ENCODE measurements at places on chromosomes 2 and 18.
A peak's percentile ranks its signal among the peaks of the same experiment; 100 is the strongest.

DNA sequence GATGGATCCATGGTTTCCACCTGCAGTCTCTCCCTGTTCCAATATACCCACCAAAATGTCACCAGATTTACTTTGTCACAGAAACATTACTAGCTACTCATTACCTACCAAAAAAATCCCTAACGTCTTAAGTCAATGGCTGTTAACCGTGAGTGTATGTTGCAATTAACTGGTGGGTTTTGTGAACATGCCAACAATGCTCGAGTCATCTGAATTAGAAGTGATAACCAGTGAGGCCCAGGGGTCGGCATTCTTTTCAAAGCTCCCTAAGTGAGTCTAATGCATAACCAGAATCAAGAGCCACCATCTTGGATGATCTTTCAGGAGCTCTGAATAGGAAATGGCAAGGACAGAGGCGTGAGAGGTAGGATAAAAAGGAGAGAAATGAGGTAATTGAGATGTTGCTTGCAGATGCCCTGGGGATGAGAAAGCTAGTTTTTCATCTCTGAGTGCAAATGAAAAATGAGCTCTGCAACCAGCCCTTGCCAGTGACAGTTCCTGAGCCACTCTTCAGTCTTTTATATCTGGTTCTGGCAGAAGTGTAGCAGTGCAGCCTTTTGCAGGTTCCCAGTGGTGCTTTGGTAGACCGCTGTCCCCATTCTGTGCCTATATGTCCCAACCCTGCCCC, 130.0 kb upstream of the RND3 start:
- no peak for DNase-seq

- DNase-seq = peak; percentile 61
These were observed 130.4 kb downstream of the COL4A4 start for GRCh38 chr2:227033471-227034148.

DNA sequence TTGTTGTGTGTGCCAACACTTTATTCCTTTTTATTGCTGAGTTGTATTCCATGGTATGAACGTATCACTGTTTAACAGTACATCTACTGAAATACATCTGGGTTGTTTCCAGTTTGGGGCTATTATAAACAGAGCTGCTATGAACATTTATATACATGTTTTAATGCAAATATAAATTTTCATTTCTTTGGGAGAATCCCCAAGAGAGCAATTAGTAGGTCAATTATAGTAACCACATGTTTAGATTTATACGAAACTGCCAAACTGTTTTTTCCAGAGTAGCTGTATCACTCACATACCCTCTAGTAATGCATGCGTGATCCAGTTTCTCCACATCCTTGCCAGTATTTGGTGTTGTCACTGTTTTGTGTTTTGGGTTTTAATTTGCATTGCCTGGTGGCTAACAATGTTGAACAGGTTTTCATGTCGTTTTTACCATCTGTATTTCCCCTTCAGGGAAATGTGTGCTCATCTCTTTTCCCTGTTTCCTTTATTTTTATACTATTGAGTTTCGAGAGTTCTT, 81.0 kb downstream of the TMEM131 start:
- no peak for DNase-seq

GRCh38 chr2:44543773-44544725, 182.3 kb downstream of the CAMKMT start:
- no peak for DNase-seq

GRCh38 chr2:216391401-216391800, 19.1 kb upstream of the MARCHF4 start:
- DNase-seq = no peak

GRCh38 chr18:35890323-35890722, 82.2 kb upstream of the RMP24 start:
- no peak for DNase-seq

DNA sequence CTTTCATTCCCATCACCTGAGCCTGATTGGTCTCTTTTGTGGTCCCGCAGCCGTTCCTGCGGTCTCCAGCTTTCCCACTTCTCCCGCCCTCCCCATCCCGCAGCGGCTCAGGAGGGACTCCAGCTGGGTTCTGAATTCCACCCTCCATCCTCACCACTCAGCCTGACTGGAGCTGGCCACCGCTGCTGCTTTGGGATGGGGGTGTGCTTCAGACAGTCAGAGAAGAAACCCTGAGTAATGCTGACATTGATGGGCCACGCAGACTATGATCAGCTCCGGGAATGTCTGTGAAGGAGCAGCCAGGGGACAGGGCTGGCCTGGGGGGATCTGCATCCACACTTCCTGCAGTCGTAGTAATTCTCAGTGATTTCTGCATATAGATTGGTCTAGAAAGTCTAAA, 45.9 kb upstream of the TXNDC2 start:
- DNase-seq = no peak

- no peak for DNase-seq
These were observed 25.6 kb downstream of the FAP start for GRCh38 chr2:162217598-162217997.

DNA sequence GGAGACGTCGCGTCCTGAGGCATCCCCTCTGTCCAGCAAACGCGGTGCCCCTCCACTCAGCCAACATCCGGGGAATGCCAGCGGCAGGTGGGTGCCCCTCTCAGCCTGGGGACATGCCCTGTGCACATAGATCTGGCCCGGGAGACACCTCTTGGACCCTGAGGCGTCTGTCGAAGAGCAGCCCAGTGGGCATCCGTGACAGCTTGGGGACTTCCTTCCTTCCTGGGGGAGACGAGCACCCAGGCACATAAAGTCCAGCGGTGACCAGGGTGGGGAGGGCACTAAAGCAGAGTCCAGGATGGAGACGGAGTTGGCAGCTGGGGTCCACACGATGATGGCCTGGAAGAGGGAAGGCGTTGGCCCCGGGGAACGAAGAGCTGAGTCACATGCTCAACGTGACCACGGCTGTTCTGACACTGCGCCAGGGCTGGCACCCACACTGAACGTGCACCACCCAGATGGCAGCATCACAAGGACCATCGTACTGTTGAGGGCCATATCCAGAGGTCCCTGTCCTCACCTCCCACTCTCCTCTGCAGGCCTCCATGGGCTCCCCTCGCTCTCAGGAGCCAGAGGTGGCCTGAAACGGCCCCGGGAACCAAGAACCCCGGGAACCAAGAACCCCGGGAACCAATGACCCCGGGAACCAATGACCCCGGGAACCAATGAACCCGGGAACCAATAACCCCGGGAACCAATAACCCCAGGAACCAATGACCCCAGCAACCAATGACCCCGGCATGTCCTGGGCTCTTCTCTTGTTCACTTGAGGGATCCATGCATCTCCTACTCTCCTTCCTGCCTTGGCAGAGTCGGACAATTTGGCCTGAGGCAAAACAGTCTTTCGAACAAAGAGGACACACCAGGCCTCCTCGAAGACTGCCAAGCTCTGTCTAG, 22.6 kb downstream of the HDAC4 start:
- no peak for DNase-seq

GRCh38 chr2:100262046-100262445, 60.3 kb downstream of the LONRF2 start:
- no peak for DNase-seq

GRCh38 chr2:151855111-151855510, 26.9 kb upstream of the ARL5A start:
- DNase-seq = no peak

- DNase-seq = no peak
These were observed 25.5 kb downstream of the MARCHF4 start for GRCh38 chr2:216346781-216347180.

DNA sequence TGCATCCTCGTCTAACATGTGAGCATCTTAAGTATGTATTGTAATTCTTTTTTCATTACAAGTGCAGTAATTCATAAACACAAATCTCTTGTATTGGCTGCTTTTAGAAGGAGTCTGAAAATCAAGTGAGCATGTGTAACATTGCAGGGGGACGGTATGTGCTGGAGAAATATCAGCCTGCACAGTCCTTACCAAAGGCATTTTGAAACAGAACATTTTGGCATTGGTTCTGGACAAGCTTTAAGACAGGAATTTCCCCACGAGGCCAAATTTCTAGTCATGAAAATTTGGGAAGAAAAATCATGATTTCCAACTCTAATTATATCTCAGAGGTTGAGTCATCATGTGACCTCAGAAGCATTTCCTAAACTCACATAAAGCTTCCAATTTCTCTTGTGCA, 24.7 kb upstream of the NRP2 start:
- no peak for DNase-seq

GRCh38 chr18:7870266-7870665, 303.1 kb downstream of the PTPRM start:
- no peak for DNase-seq

GRCh38 chr2:27494944-27495554, at the start of gene FNDC4:
Gene FNDC4, minus strand, starts transcription at chr2:27495200. Its CDS starts 521 bp downstream, at chr2:27494679.
- peak; percentile 51 for DNase-seq

GRCh38 chr2:196565982-196566381, 73.5 kb upstream of the CCDC150 start:
- no peak for DNase-seq

GRCh38 chr2:66580166-66581049, 145.5 kb downstream of the MEIS1 start:
- no peak for DNase-seq

DNA sequence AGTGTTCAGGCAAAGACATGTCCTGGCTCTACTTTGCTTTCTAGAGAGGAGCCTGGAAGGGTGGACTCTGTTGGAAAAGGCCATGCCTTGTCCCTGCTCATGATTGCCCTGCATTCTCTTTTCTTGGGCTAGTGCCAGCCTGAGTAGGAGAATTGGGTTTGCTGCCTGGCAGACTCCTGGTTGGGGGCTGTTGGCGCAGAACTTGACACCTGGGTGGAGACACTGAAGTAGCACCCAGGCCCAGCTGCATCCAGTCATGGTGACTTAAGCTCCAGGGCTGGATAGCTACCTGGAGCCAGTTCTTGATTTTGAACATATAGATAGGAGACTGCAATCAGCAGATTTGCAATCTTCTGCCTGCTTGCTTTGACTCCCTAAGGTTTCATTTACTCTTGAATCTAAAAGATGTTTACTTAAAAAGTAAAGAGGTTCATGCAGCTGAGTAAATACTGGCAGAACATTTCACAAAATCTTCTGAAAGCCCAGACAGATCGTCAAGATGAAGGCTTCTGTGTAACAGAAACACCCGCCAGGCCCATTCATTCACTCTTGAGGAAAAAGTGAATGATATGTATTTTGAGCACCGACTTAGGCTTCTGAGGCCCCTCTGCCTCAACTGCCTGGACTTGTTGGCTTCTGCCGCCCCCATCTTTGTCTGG, 38.0 kb upstream of the YWHAQ start:
- DNase-seq = no peak

DNA sequence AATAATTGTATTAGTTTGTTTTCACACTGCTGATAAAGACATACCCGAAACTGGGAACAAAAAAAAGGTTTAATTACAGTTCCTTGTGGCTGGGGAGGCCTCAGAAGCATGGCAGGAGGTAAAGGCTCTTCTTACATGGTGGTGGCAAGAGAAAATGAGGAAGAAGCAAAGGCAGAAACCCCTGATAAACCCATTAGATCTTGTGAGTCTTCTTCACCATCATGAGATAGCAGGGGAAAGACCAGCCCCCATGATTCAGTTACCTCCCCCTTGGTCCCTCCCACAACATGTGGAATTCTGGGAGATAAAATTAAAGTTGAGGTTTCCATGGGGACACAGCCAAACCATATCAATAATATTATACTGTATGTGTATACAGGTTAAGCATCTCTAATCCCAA, 73.3 kb upstream of the CABLES1 start:
- DNase-seq = no peak

DNA sequence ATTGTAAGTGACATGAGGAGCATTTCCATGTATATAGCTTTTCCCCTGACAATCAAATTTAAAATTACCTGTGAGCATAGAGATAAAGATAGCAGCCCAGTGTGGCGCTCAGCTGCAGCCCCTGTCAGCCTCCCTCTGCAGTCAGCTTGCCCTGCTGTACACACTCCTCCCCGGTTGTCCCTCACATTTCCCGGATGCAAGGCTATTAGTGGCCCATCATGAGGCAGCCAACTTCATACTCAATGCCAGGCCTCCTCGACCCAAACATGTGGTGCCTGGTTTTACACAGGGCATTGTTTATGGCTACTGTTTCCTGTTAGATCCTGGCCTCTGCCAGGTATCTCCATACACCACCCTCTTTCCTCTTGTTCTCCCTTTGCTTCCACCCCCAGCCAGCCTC, 116.1 kb upstream of the SH3BP4 start:
- no peak for DNase-seq

DNA sequence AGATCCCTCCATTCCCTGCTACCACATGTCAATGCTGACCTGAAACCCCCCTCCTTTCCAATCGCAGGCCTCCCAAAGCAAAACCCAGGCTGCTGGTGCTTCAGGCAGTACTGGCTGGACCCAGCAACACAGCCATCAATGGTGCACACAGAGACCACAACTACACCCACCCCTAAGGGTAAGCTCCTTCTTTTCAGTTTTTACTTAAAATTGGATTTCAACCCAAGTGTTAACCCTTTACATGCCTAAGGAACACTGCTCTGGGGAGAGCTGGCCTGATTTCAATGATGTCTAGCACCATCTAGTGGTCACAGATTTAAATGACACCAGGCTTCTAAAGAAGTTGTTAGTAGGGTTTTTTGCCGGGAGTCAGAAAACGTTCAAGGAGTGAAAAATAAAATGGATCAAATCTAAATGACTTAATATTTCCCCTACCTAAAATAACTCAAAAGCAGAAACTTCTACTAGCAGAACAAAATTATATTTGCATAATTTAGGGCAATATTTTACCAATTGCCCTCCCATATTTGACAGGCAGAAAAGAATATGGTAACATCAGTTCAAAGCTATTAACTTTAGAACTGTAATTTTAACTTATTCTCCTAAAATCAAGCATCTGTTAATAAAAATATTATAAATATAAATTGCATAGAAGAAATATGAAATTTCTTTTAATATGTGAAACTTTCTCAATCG, 24.6 kb downstream of the FECH start:
- DNase-seq = peak; percentile 84

GRCh38 chr2:232634206-232635150, 1.1 kb downstream of the EFHD1 start:
- DNase-seq = no peak

- DNase-seq = no peak
These were observed 302.7 kb downstream of the CYP26B1 start for GRCh38 chr2:71844967-71845366.

DNA sequence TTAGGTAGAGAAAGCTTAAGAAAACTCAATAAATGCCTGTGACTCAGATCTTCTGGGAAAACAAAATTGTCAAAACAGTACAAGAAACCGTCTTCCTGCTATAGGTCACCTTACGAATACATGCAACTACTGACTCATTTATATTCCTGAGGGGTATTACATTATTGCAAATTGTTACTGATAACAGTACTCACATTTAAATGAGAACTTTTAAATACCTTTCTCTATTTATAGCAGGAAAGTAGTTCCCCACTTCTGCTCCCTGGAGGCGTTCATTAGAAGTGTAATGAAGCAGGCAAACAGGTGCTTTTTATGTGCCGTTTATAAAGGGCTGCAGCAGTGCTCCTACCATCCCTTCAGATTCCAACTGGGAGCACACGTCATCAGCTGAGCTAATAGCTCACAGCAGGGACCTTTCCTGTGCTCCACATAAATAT, 65.1 kb upstream of the RPRM start:
- DNase-seq = no peak

GRCh38 chr2:107466984-107467773, 359.5 kb upstream of the RGPD4 start:
- DNase-seq = no peak
